Testis (tissue), 5 donors: ENCODE measurements at places on chromosomes 1 and 21.
A peak's percentile ranks its signal among the peaks of the same experiment; 100 is the strongest.

DNA sequence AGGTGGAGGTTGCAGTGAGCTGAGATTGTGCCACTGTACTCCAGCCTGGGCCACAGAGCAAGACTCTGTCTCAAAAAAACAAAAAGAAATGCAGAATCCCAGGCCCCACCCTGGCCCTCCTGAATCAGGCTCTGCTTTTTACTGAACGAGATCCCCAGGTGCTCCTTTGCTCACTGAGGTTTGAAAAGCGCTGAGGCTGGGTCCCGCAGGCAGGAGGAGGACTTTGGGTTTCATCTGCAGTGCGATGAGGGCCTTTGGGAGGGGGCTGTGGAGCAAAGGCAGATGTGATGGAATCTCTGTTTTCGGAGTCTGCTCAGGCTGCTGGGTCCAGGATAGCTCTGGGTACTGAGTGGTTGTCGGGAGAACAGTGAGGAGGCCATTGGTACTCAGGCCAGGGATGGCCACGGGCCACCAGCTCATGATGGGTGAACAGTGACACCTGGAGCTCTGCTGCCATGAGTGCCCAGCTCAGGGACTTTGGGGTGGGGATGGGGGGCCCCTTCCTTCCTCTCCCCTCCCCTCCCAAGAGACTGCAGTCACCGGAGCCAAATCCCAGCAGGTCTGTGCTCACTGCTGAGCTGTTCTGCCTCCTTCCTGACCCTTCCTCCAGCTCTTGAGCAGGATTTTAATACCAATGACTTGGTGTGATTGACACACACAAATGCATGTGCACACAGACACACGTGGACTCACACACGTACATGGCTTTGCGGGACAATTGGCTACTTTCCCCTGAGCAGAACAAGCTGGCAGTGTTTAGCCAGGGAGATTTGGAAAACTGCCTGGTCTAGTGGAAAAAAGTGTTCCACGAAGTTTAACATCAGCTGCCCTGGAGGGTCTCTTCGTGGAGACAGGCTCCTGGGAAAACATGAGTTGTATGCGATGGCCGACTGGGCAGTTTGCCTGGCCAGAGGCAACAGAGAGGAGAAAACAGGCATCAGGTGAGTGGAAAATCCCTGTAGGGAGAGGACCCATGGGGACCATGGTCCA, 3.6 kb upstream of the DHRS3 start:
- DNase-seq: no peak

- no peak for DNase-seq
Observed at GRCh38 chr1:216140730-216141524, 282.3 kb downstream of the USH2A start.

- DNase-seq: no peak
Observed at GRCh38 chr1:101960142-101960541, 36.6 kb downstream of the OLFM3 start.

DNA sequence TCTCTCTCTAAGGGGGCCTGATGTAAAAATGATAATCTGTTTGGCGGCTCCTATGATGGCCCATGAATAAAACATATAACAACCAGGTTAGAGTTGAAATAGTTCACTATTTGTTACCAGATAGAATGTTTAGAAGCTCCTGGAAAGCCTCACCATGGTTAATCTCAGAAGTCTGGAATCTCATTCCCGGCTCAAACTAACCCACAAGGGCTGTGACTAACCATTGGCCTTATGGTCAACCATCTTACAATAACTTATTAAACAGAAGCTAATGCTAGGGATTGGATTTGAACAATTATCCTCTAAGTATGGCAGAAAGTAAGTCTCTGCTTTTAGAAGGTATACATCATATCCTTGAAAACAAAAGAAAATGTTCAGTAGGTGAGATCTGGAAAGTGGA, 134.1 kb upstream of the ADGRL2 start:
- DNase-seq: no peak

DNA sequence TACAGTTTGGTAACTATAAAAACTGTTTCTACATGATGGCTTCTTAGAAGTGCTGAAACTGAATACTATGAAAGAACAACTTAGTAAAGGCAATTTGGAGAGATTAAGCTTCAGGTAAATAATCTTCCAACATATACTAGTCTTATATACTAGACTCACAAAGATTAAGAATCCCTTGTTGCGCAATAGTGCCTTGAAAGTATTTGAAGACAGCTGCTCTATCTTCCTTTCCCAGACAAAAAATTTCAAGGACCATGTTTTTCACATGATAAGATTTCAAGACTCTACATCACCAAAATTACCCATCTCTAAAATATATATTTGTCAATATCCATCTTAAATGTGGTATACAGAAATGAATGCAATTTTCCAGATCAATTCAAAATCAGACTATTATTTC, 37.7 kb upstream of the ASPM start:
- DNase-seq: no peak

DNA sequence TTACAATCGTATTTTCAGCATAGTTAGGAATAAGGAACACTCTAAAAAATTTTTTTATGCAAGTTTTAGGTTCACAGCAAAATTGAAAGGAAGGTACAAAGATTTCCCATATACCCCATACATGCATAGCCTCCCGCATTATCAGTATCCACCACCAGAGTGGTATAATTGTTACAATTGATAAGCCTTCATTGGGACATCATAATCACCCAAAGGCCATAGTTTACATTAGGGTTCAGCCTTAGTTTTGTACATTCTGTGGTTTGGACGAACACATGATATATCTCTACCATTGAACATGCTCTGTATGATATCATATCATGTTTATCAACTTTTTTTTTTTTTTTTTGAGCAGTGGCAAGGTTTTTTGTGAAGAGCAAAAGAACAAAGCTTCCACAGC, 180.0 kb downstream of the SDCCAG8 start:
- DNase-seq: no peak

DNA sequence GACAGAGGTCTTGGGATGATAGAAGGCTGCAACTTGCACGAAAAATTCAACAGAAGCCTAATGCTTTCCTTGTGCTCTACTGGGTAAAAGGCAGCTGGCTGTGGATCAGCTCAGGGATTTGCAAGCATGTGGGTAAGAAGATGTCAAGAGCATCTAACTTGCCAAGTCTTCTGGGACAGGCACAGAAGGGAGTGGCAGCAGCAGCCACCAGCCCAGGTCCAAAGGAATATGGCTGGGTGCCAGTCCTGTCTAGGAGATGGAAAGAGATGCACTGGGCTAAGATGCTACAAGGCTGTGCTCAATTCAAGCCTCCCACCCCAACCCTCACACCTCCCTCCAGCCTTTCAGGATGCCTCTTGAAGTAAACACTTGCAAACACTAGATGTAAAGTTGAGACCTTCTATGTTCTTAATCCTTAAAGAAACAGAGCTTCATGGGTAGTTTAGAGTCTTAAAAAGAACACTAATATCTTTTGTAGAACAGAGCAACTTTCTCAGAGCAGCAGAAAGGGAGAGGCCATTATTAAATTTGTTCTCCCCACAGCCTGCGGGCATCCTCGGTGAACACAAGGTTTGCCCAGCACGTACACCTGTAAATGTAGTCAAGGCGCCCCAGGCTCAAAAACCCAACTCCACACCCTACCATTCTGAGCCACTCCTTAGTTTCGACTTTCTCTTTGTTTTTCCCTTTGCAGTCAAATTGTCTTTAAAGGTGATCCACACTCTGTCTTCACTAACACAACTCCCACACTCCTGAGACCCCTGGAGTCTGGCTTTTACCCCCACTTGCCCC, 64.6 kb upstream of the BCAR3 start:
- DNase-seq: no peak

GRCh38 chr1:17347769-17348592, 24.0 kb upstream of the PADI6 start:
- no peak for DNase-seq

DNA sequence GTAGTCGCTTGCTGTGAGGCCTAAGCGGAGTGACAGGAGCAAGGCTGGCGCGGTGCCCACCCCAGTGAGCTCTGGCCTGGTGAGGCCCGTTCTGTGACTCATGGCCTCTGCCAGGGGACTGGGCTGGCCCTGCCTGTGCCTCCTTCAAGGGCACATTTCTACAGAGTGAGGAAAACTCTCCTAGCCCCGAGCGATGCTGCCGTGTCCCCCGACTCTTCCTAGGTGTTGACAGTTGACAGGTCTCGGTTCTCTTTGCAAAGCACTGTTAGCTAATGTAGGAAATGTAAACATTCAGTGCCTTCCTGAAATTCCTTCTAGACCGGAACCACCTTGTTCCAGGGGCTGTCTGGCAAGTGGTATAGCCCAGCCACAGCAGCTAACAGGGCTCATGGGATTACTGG, 43.9 kb downstream of the ABCG1 start:
- DNase-seq: no peak

DNA sequence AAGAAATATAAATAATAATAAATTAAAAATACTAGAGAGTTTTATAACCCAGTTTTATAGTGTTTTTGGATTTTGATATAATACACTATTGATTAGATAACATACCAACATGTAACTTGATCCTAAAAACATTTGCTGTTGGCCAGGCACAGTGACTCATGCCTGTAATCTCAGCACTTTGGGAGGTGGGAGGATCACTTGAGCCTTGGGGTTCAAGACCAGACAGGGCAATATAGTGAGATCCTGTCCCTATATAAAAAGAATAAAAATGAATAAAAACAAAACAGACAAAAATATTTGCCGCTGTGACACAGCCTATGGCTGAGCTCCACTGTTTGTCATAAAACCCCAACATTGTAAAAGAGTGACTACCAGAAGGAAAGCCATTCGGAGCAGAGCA, 26.1 kb downstream of the VPS13D start:
- no peak for DNase-seq

DNA sequence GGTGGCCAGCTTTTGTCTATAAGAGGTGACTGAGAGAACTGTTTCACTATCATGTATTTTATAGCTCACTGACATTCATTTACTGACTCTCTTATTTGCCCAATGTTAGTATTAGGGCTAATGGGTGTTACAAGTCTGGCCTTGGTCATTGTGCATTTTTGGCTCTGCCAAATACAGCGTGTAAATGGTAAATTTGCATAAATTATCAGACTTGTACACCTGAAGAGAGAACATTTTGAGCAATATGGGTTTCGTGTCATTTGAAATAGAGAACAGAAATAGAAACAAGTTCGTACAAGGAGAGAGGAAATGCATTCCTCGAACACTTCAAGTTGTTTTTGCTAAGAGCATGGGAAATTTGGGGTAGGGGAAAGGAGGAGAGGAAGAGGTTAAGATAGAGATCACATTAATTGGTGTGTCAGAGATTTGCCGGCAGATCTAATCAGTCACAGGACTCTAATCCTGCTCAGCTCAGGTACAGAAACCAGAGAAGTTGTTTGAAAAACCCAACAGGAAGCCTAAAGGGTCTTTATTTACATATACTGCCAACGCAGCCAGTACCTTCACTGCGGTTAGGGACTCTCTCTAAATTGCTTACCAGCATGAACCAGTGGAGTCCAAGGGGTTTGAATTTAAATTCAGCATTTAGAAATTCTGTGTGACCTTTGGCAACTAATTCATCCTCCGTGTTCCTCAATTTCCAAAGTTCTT, 261.5 kb downstream of the GPATCH2 start:
- no peak for DNase-seq

DNA sequence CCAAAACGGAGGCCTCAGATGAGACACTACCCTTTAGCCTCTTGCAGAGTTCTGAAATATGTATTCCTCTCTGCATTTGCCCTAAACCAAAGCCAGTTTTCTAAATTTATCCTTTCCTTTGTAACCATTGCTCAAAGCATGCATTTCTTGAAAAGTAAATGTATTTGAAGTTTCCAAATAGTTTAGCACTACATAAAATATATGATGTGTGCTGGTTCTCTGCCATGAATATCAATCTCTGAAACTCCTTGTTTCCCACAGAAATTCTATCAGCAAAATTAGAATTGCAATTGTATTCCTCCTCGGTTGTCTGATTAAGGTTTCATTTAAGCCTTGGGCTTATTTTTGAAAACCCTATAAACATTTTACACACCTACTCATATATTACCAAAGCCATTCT, 137.1 kb upstream of the SYT6 start:
- no peak for DNase-seq

- DNase-seq: no peak
Observed at GRCh38 chr1:247411621-247412327, 4.2 kb upstream of the NLRP3 start.

GRCh38 chr1:236699366-236699765, 13.1 kb downstream of the ACTN2 start:
- no peak for DNase-seq

DNA sequence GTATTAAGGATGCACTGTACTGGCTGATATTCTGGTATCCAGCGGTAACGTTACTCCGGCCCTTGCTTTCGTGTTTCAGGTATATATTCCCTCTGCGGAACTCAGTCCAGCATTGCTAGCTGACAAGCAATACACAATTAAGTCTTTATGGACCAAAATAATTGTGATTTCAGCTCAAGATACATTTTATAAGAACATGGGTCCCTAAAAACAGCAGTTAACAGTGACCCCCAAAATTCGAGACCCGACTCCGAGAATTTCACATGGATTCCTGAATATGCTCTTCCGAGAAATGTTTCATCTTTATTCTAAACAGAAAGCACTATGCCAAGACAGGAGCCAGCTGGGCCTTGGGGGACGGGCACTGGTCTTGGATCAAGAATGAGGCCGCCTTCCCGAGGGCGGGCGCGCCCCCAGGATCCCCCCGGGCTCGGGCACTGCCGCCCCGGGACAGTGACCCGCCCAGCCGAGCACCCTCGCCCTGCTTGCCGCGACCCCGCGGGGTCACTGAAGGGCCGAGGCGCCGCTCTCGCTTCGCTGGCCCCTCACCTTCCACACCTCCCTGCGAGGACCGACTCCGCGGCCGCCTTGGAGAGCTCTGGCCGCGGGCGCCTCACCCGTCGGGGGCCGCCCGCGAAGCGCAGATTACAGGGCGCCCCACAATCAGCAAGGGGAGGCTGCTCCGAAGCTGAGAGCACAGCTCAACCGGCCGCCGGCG, 610 bp downstream of the SCYL3 start:
- peak; percentile 40 for DNase-seq

- DNase-seq: no peak
Observed at GRCh38 chr1:9444532-9444931, 94.7 kb upstream of the SLC25A33 start.

- DNase-seq: no peak
Observed at GRCh38 chr1:162536511-162536910, 25.0 kb upstream of the UAP1 start.

GRCh38 chr21:46581780-46582307, 23.0 kb downstream of the S100B start:
- no peak for DNase-seq

- DNase-seq: no peak
Observed at GRCh38 chr1:244074559-244075171, 23.6 kb downstream of the ZBTB18 start.

GRCh38 chr1:98931128-98931835, 73.4 kb downstream of the PLPPR5 start:
- no peak for DNase-seq

DNA sequence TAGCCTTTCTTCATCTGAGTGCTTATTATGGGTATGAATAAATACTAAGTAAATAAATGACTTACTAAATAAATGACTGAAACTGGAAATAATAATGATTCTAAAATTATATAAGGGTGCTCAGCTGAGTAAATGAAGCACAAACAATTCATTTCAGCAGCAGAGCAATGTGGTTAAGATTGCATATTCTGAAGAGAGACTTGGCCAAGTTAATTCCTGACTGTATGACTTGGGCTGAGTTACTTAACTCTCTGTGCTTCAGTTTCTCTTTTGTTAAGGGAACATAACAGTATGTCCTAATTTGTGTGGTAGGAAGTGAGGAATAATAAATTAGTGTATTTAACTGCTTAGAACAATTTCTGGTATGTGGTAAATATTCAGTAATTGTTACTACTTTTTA, 19.1 kb downstream of the AGL start:
- no peak for DNase-seq

- no peak for DNase-seq
Observed at GRCh38 chr21:17438635-17439034, 74.2 kb upstream of the CXADR start.
